ENCODE measurements at places on chromosomes 6 and 20. TPM values are rescaled to one million over a fixed set of nuclear protein-coding genes. Genes with fewer than 3 reads are reported as not detected.

BTNL2 gene
- not detected for total RNA-seq

IRF4 gene
- total RNA-seq: not detected

SAPCD1 gene
- total RNA-seq: 0.44 TPM

TCFL5 gene
- 8.3 TPM for total RNA-seq

FAM83D gene
- total RNA-seq: 37.2 TPM

CALHM5 gene
- total RNA-seq: 2.2 TPM

PCSK2 gene
- not detected for total RNA-seq

COL10A1 gene
- 106 TPM for total RNA-seq

PRDM1 gene
- total RNA-seq: 3.9 TPM

BANF2 gene
- not detected for total RNA-seq

ZBTB46 gene
- 20.5 TPM for total RNA-seq

DEFB124 gene
- total RNA-seq: not detected

DEFB132 gene
- not detected for total RNA-seq

PKIB gene
- 45.0 TPM for total RNA-seq

ARMC12 gene
- total RNA-seq: not detected

ZNF311 gene
- total RNA-seq: 0.43 TPM

BCLAF1 gene
- total RNA-seq: 147 TPM

LY6G6C gene
- not detected for total RNA-seq

KCNB1 gene
- under 0.01 TPM for total RNA-seq

WFDC2 gene
- not detected for total RNA-seq

RIMS4 gene
- not detected for total RNA-seq

ENPP5 gene
- total RNA-seq: 0.14 TPM

ME1 gene
- total RNA-seq: 7.4 TPM

TNNC2 gene
- total RNA-seq: 0.66 TPM

CDH26 gene
- not detected for total RNA-seq

RPP40 gene
- 15.5 TPM for total RNA-seq

LTB gene
- total RNA-seq: not detected

GPR6 gene
- not detected for total RNA-seq

C20orf204 gene
- 0.88 TPM for total RNA-seq

DYNLT2 gene
- total RNA-seq: 1.1 TPM

ASIP gene
- not detected for total RNA-seq

FOXQ1 gene
- 5.0 TPM for total RNA-seq

SLC17A2 gene
- total RNA-seq: not detected

CEP162 gene
- total RNA-seq: 4.7 TPM

TCP1 gene
- total RNA-seq: 327 TPM

CD83 gene
- total RNA-seq: 0.22 TPM

HAO1 gene
- not detected for total RNA-seq

GABRR1 gene
- total RNA-seq: not detected

CUTA gene
- 185 TPM for total RNA-seq

RIPOR2 gene
- 0.22 TPM for total RNA-seq

MUC21 gene
- total RNA-seq: not detected

PIGT gene
- total RNA-seq: 46.1 TPM

DDAH2 gene
- 45.7 TPM for total RNA-seq

TSPO2 gene
- total RNA-seq: not detected

PGC gene
- total RNA-seq: not detected

BPIFB4 gene
- not detected for total RNA-seq

MRPL18 gene
- total RNA-seq: 85.6 TPM

SLPI gene
- total RNA-seq: not detected

PDE7B gene
- total RNA-seq: 20.2 TPM

SLC22A23 gene
- 2.4 TPM for total RNA-seq
